Vagina (tissue), 2 donors: ENCODE measurements at places on chromosomes 7 and 10.
A peak's percentile ranks its signal among the peaks of the same experiment; 100 is the strongest.

GRCh38 chr10:71812016-71812912, 38.8 kb downstream of the PSAP start:
- peaks cover 24% of the 10 kb centered on the region for H3K36me3 ChIP-seq
- no peak for DNase-seq
- no peak overlapping the region for H3K27ac ChIP-seq
- peaks cover 14% of the 10 kb centered on the region for H3K4me1 ChIP-seq
- H3K27me3 ChIP-seq = no peaks in the 10 kb centered on the region

DNA sequence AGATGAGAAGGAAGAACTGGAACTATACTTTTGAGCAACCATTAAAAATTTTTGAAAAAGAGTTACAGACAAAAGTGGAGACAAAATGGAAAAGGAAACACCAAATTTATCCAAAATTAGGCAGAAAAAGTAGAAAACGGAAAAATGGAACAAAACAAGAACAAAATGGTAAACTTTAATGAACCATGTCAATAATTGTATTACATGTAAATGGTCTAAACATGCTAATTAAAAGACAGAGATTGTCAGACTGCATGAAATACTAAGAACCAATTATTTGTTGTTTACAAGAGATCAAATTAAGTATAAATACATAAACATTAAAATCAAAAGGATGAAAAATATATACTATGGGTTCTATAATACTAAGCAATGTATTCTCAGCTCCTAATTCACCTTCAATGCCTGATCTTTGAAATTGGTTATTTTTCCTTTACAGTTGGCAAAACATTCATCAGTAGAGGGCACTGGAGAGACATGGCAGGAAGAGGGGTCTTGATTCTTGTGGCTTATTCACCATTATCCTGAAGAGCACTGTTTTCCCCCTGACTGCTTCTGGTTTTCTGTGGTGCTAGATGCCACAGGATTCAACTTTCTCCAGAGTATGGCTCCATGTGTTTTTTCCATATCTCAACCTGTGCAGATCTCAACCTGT, 124.9 kb downstream of the ELFN1 start:
- H3K27me3 ChIP-seq = no peaks in the 10 kb centered on the region
- DNase-seq = no peak
- H3K36me3 ChIP-seq = no peaks in the 10 kb centered on the region
- H3K4me1 ChIP-seq = no peaks in the 10 kb centered on the region
- no peak overlapping the region for H3K4me3 ChIP-seq

DNA sequence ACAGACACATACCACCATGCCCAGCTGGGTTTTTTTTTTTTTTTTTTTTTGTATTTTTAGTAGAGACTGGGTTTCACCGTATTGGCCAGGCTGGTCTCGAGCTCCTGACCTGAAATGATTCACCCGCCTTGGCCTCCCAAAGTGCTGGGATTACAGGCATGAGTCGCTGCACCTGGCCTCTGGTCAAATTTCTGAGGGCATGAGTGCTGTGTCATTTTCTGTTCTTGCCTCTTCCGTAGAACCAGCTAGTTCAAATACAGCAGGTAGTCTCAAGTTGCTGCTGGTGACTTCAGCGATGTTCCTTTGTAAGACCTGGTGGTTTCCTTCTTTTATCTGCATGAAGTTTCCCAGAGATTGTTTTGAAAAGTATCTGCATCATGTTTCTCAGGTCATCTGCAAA, 134.8 kb upstream of the SHH start:
- DNase-seq = no peak
- no peak overlapping the region for H3K27ac ChIP-seq
- H3K36me3 ChIP-seq = no peaks in the 10 kb centered on the region
- H3K4me1 ChIP-seq = no peaks in the 10 kb centered on the region

- no peak overlapping the region for H3K27ac ChIP-seq
- H3K27me3 ChIP-seq = no peaks in the 10 kb centered on the region
- no peak for DNase-seq
- H3K4me3 ChIP-seq = no peak overlapping the region
- H3K4me1 ChIP-seq = peaks cover 23% of the 10 kb centered on the region
- H3K36me3 ChIP-seq = no peaks in the 10 kb centered on the region
These were observed 136.2 kb downstream of the PRPF18 start for GRCh38 chr10:13722747-13723653.

GRCh38 chr7:155252444-155252887, 45.2 kb upstream of the INSIG1 start:
- no peaks in the 10 kb centered on the region for H3K27me3 ChIP-seq
- H3K27ac ChIP-seq = no peak overlapping the region
- no peak for DNase-seq
- no peaks in the 10 kb centered on the region for H3K36me3 ChIP-seq
- peaks cover 9% of the 10 kb centered on the region for H3K4me1 ChIP-seq

- no peak overlapping the region for H3K27ac ChIP-seq
- no peaks in the 10 kb centered on the region for H3K27me3 ChIP-seq
- no peaks in the 10 kb centered on the region for H3K36me3 ChIP-seq
- DNase-seq = no peak
These were observed 11.6 kb upstream of the ADD3 start for GRCh38 chr10:109996225-109996624.

DNA sequence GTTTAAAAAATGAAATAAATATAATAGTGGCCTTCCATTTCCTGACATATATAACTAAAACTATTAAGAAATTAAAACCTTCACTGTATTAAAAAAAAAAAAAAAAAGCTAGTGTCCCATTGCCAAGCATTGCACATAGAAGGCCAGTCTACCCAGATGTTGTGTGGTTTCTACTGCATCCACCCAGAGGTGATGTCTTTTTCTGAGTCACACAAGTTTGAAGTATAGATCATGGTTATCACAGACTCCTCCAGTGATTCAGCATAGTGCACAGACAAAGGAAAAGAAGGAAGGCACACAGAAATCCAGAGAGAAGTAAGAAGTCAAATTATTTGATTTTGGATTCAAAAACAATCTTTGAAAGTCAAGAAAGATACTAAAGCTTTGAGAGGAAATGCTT, 429.0 kb downstream of the ETV1 start:
- H3K27ac ChIP-seq = no peak overlapping the region
- no peak overlapping the region for H3K4me3 ChIP-seq
- H3K27me3 ChIP-seq = no peaks in the 10 kb centered on the region
- H3K4me1 ChIP-seq = no peaks in the 10 kb centered on the region
- DNase-seq = no peak
- no peaks in the 10 kb centered on the region for H3K36me3 ChIP-seq

GRCh38 chr7:155743177-155743576, 69.1 kb downstream of the SHH start:
- H3K4me1 ChIP-seq = no peaks in the 10 kb centered on the region
- no peaks in the 10 kb centered on the region for H3K36me3 ChIP-seq
- no peak overlapping the region for H3K4me3 ChIP-seq

GRCh38 chr7:95684505-95684904, 87.8 kb upstream of the DYNC1I1 start:
- no peaks in the 10 kb centered on the region for H3K27me3 ChIP-seq
- no peak overlapping the region for H3K27ac ChIP-seq
- H3K36me3 ChIP-seq = no peaks in the 10 kb centered on the region
- H3K4me1 ChIP-seq = peaks cover 12% of the 10 kb centered on the region

GRCh38 chr10:17233286-17233991, 5.4 kb downstream of the VIM start:
- no peak for DNase-seq
- peaks cover 61% of the 10 kb centered on the region for H3K36me3 ChIP-seq
- peaks cover 56% of the 10 kb centered on the region for H3K4me1 ChIP-seq
- H3K27ac ChIP-seq = peak overlapping the region; percentile 67
- peak overlapping the region; percentile 80 for H3K4me3 ChIP-seq

DNA sequence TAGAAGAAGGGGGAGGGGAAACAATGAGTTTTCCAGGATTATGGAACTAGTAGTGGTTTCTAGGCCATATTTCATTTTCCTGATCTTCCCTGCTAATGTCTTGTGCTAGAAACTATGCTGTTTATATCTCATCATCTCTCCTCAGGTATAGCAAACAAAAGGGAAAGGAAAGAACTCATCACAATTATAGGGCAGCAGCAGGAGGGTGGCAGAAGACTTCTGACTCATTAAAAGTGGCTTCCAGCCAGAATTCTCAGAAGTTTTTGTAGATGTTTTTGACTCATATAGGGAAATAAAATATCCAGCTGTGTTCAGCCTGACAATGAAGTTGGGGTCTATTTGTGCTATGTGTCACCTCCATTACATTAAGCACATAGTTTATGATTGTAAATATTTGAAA, 6.5 kb downstream of the AHR start:
- peak overlapping the region; percentile 98 for H3K27ac ChIP-seq
- no peak for DNase-seq
- no peaks in the 10 kb centered on the region for H3K36me3 ChIP-seq
- no peaks in the 10 kb centered on the region for H3K27me3 ChIP-seq

DNA sequence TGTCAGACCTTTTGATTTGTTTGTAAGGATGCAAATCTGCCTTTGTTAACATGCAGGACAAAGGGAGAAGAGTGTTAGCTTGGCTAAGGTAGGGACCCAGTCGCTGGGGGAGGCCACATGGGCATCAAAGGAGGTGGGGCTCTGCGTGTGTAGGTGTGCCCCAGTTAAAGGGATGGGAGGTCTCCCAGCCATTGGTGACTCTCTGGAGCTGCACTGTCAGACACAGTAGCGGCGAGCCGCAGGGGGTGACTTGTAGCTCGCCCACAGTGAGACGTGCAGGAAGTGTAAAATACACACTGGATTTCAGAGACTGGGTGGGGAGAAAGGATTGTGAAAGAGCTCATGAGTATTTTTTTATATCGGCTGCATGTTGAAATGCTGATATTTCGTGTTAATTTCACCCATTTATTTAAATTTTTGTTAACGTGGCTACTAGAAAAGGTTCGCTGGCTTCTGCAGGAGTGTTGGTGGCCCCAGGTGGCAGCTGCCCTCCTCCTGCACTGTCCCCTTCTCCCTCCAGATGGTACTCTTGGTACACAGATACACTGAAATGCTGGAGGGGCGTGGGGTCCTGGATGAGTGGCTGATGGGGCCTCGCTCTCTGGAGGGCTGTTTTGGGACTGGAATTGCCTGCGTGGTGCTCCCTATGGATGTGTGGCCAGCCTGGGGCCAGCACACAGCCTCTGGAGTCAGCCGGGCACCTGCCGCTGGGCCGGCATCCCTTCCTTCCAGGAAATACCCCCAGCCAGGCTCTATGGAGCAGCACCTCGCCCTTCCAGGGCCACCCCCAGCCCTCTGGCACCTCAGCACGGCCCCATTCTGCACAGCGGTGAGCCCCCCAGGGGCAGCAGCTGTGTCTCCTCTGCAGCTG, 59.2 kb downstream of the LHPP start:
- H3K27me3 ChIP-seq = no peaks in the 10 kb centered on the region
- no peak overlapping the region for H3K4me3 ChIP-seq
- peaks cover 33% of the 10 kb centered on the region for H3K4me1 ChIP-seq
- H3K27ac ChIP-seq = no peak overlapping the region
- no peaks in the 10 kb centered on the region for H3K36me3 ChIP-seq
